Thymus (tissue), 14 donors: ENCODE measurements at places on chromosomes 3 and 15. TPM values are rescaled to one million over a fixed set of nuclear protein-coding genes. Genes with fewer than 3 reads are reported as not detected.

The COPS2 gene
- total RNA-seq, result 47.7 TPM

The SIN3A gene
- total RNA-seq, result 23.6 TPM

DNA sequence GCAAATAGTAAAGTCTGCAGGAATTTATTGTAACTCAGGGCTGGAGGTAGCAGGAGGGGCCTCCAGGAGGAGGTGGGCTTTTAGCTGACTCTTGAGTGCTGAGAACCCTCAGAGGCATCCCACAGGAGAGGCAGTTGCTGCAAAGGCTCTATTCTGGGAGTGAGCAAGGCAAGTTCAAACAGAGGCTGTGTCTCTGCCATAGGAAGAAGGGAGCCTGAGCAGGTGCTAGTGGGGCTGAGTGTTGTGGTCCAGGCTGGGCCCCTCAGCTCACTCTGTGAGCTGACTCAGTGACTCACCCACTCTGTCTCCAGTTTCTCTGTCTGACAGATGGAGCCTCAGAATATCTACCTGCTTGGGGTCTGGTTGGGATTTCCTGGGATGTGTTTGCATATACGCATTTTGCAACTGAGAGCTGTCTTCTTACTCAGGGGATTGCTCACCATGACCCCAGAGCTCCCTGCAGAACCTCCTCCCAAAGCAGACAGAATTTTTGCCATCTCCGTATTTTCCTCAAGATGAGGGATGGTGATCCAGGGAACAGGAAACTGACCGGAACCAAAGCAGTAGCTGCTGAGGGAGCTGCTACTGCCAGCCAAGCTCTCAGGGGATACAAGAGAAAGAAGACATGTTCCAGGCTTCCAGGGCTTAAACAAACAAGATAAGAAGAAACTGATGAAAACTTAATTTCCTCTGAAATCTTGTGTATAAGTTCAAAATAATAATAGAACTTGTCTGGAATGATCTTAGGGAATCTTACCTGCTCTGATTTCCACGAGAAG is 13.6 kb upstream of the NOX5 start:
- DNase-seq, result no peak

GRCh38 chr3:46408853-46409252 is 1.8 kb downstream of the CCRL2 start:
- DNase-seq, result no peak

DNA sequence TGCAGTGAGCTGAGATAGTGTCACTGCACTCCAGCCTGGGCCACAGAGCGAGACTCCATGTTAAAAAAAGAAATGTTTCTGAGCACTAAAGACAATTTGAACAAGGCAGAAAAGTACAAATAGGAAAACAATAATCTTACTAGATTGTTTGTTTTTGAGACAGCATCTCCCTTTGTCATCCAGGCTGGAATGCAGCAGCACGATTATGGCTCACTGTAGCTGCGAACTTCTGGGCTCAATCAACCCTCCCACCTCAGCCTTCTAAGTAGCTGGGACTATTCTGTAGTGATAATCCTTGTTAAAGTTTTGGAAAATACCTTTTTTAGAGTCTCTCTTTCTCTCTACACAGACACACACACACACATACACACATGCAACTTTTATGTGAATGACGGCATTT is 107.1 kb downstream of the LPP start:
- DNase-seq, result no peak

DNA sequence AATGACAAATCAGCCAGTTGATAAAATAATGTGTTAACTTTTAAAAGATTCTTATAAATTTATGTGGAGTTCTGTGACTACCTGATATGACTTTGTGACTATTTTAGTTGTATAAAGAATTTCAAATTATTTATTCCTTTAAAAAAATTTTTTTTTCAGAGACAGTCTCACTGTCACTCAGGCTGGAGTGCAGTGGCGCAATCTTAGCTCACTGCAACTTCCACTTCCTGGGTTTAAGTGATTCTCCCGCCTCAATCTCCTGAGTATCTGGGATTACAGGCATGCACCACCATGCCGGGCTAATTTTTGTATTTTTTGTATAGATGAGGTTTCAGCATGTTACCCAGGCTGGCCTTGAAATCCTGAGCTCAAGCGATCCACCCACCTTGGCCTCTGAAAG is 48.5 kb downstream of the MBNL1 start:
- DNase-seq, result no peak

DNA sequence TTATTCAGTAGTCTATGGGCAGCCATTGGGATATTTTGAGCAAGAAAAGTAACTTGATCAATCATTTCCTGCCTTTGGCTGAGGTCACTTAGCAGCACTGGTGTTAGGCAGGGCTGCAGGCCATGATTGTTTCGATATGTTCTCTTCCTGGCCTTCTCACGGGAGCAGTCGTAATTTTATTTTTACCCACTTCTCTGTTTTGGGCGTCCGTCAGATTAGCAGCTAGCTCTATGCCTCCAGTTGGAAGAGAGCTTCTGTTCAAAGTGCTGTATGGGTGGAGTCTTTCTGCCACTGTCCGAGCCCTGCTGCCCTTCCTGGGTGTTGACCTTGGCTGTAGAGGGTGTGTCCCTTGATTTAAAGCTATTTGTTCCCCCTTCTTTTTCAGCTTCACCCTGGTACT is 123.4 kb upstream of the ROPN1 start:
- no peak for DNase-seq

The ANKRD34C gene
- total RNA-seq, result under 0.01 TPM

The CSPG5 gene
- 0.09 TPM for total RNA-seq

- DNase-seq, result no peak
Measured at GRCh38 chr15:81184188-81184587, 12.5 kb upstream of the IL16 start.

The RYK gene
- total RNA-seq, result 40.9 TPM

- DNase-seq, result no peak
Measured at GRCh38 chr3:43180694-43181093, 74.8 kb upstream of the POMGNT2 start.

DNA sequence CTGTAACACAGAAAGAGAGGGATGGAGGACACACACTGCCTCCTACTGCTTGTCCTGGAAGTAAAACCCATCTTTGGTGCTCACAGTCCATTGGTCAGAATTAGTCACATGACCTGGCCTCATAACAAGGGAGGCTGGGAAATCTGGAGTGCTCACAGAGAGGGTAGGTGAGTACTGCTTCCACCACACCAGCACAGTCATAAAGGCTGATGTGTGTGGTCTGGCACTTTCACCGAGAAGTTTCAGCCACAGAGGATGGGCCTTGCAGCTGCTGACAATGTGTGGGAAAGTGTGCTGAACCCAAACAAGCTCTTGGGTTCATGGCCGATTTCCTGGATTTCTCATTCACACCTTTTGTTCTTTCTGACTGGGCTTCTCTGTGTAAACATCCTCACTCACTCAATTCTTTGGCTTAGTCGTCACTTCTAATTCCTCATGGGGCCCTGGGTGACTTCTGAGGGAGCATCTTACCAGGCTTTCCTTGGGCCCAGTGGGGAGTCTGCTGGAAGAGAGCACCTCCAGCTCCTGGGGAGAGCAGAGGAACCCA is 100.7 kb downstream of the ASB7 start:
- DNase-seq, result no peak

DNA sequence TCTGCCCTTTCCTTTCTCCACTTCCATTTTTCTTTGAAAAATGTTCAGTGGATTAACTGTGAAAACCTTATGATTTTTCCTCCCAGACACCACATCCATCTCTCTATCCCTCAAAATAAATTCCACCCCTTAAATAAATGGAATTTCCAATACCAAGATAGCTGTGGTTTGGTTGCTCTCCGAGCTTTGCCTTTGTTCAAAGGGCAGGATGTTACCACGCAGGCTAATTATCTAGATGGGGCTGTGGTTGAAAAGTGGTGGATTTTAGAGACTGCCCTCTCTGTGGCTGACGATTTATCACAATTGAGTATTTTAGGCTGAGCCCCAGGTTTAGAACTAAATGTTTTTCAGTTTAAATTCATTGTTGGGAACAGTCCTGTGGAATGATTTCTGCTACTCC is 36.9 kb upstream of the CMSS1 start:
- no peak for DNase-seq

The GOLGA8J gene
- total RNA-seq, result 0.05 TPM

The PTX3 gene
- total RNA-seq, result 1.2 TPM

The FOXB1 gene
- 0.05 TPM for total RNA-seq

- no peak for DNase-seq
Measured at GRCh38 chr3:123054931-123055330, 11.9 kb upstream of the PDIA5 start.

DNA sequence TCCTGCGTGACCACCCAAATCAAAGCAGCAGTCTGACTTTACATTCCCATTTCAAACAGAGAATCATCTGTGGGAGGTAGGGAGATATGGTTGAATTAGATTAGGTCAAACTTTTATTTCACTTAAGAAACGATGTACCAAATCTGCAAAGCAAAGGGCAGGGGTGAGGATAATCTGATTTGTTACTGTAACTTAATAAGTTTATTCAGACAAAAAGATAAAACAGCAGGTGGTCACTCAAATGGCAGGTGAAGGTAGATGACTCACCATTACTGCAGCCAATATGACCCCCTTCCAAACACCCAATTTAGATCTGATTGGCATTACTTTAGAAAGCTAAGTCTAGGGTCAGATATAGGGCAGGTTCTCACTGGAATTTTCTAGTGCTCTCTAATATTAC is 651.0 kb upstream of the NAALADL2 start:
- no peak for DNase-seq

GRCh38 chr3:181752202-181752671 is 40.5 kb downstream of the SOX2 start:
- no peak for DNase-seq
